ENCODE measurements at places on chromosomes 3 and 15. TPM values are rescaled to one million over a fixed set of nuclear protein-coding genes. Genes with fewer than 3 reads are reported as not detected.

- DNase-seq: no peak
These were observed 59.3 kb upstream of the COL6A6 start for GRCh38 chr3:130457671-130458070.

The NPAP1 gene
- total RNA-seq: 0.13 TPM

The AMOTL2 gene
- total RNA-seq: 31.1 TPM

GRCh38 chr3:190122198-190122771 lies 1.6 kb upstream of the P3H2 start:
- no peak for DNase-seq

All from pancreas (tissue), 10 donors.